ENCODE measurements at places on chromosomes 13 and 19.

- no peak for DNase-seq
These were observed 4.8 kb downstream of the RUBCNL start for GRCh38 chr13:46382224-46382623.

- DNase-seq, result no peak
These were observed 17.7 kb downstream of the LSM14A start for GRCh38 chr19:34189917-34190425.

- no peak for DNase-seq
These were observed 268.3 kb downstream of the RFC3 start for GRCh38 chr13:34086281-34086680.

DNA sequence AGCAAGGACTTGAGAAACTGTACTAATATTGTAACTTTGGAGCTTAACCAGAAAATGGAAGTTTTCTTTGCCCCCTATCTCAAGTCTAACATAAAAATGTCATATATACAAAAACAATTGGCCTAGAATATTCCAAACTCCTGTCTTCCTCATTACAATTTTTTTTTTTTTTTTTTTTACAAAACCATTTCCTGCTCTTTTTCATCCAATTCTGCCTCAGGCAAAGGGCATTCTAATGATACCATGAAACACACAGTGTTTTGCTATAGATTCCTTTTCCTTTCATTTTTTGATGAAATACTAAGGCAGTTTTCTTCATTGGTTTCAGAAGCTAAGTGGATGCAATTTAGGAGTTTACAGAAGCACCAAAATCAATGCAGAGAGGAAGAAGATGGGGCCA, 119.7 kb downstream of the LHFPL6 start:
- DNase-seq, result no peak

- no peak for DNase-seq
These were observed 26.2 kb downstream of the FOXO1 start for GRCh38 chr13:40640202-40640601.

DNA sequence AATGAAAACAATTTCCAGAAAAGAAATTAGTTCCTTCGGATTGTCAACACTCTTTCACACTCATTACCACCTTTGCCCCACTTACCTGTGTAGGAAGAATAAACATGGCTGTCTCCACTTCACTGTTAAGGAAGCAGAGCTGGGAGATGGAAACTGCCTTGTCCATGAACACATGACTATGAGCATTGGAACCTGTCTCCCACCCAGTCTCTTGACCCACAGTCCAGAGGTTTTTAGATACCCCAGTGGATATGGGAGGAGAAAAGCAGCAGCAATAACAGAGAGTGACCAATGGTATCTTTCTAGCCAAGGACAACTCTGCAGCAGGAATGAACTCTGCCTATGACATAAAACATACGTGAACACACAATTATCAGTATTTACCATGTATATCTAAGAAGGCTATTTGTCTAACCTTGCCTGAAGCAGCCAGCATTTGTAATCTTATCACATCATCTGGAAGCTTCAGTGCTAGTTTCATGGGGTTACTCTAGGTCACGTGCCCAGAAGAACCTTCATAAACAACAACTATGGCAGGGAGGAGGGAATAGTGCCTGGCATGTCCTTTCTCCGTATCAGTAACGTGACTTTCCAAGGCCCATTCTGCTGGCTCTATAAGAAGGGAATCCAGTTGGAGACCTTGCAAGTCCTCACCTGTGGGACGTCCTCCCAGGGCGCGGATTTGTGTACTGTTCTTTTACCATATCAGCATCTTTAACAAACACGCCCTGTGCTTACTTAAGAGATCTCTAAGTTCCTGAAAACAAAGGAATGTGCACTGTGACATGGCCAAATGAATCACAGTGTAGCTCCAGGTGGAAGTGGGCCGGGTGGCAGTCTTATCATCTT, 221.8 kb upstream of the UBL3 start:
- no peak for DNase-seq

DNA sequence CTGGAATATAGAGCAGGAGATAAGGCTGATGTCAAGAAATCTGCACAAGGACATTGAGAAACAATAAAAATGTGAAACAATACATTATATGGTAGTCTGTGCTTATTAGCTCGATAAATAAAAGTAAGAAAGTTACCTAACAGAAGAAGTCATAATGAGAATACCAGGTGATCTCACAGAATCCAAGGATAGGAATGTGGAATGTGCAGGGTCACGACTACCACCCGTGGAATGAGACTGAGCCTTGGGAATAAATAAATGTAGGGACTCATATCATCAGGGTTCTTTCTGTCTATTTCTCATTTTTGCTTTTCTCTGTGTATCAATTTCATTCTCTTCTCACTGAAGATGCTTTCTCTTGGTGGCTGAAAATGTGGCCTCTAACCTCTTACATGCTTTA, 26.0 kb upstream of the KBTBD7 start:
- no peak for DNase-seq

DNA sequence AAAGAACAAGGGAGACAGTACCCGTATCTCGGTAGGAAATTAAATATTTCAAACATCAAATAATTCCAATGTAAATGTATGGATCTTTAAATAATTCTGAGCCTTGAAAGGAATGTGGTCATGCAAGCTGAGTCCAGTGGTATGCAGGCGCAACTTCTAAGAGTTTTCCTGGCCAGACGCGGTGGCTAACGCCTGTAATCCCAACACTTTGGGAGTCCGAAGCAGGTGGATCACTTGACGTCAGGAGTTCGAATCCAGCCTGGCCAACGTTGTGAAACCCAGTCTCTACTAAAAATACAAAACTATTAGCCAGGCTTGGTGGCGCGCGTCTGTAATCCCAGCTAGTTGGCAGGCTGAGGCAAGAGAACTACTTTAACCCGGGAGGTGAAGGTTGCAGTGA, 1.1 kb upstream of the ZNF845 start:
- DNase-seq, result no peak

GRCh38 chr19:21321134-21321533, 8.1 kb downstream of the ZNF708 start:
- DNase-seq, result no peak

DNA sequence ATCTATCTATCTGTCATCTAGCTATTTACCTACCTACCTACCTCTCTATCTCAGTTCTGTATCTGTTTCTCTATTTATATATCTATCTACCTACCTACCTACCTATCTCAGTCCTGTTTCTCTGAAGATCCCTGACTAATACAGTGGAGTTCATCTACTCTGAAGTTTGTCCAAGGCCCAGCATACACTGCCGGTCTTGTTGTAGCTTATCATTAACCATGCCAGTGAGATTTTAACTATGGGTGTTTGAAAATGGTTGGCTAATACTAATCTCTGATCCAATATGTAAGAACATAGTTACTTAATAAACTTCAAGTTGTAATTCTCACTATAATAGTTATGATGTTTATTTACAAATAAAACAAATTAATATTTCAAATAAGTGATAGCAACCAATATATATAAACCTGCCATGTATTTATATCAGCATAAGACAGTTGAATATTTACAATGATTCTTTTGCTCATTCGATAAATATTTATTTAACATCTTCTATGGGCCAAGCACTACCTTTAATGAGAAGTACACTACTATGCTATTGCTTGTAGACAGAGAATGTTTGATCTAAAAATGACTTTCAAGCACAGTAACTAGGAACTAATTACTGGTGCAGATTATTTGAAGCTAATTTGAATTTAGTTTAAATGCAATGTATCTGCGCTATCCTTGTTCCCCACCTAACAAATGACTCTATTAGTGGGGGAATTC, 242.1 kb downstream of the KLF5 start:
- DNase-seq, result no peak

GRCh38 chr13:42354241-42355091, 82.5 kb downstream of the AKAP11 start:
- DNase-seq, result no peak

DNA sequence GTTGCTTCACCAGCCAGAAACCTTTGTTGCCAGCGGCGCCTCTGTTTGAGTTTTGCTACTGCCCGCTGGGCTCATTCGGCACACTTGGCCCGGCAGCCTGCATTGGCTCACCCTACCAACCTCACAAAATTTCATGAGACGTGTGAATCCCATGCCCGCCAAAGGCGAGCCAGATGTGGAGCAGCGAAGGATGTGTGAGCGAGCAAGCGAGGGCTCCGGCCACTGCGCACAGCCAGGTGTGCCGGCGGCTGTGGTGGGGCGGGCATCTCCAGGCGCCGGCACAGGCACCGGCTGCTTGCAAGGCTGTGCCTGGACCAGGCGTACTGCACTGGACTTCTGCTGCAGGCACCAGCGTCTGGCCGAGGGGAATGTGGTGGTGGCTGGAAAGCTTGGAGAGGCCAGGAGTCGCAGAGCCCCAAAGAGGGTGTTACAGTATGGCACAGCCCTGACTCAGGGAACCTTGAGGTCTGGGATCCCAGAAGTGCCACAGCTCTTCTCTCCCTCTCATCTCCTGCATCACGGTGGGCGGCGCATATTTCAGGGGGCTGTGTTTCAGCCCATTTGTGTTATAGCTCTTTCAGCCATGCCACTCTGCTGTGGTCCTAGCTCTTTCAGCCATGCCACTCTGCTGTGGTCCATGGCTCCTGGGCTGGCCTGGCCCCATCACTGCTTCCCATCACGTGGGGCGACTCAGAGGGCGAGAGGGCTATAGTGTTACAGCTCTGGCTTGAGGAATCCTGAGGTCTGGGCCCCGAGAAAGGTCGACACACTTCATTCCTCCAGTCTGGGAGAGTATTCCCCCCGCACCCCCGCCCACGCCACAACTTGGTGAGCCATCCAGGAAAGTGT, 592.0 kb upstream of the SLITRK5 start:
- DNase-seq, result no peak

DNA sequence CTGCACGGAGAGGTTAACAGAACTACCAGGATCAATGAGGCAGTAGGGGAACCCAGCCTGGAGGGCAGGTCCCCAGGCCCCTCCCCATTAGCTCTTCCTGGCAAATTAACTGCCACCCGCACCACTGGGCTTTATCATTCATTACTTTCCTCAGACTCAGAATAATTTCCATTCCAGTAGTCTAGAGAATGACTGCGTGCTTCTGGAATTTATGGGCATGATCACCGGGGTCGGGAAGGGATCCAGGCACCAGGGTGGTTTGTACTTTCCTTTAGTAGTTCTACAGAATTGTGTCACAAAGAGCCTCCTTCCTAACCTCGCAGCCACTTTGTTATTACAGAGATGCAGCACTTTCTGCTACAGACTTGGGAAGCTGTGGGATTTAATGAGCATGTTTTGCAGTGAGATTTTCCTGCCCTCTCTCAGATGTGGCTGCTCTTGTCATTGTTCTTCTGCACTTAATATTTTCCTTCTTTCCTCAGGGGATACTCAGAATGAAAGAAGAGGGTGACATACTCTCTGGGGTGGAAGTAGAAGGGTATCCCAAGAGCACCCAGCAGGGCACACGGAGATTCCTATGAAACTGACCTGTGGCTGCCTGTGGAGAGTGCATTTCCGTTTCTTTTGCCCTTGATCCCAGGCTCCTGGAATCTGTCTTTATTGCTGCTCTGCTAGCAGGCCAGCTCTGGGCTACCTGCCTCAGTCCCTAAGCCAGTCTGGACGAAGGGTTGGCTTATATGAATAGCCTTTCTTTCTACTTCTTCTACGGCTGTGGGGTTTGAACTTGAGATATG, 285.0 kb upstream of the SLC10A2 start:
- no peak for DNase-seq

DNA sequence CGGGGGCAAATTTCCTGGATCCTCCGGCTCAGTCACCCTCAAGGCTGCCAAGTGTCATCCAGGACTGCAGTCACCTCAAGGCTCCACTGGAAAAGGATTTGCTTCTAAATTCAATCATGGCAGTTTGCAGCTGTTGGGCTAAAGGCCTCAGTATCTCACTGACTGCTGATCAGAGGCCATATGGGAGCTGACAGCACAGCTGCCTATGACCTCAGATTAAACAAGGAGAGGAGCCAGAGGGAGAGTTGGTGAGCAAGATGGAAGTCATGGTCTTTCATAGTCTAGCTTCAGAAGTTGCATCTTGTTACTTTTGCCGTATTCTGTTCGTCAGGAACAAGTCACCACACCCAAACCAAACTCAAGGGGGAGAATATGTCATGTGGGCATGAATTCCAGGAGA, 849.7 kb downstream of the UQCRFS1 start:
- no peak for DNase-seq

GRCh38 chr19:19071897-19072296, 8.1 kb downstream of the SLC25A42 start:
- no peak for DNase-seq

DNA sequence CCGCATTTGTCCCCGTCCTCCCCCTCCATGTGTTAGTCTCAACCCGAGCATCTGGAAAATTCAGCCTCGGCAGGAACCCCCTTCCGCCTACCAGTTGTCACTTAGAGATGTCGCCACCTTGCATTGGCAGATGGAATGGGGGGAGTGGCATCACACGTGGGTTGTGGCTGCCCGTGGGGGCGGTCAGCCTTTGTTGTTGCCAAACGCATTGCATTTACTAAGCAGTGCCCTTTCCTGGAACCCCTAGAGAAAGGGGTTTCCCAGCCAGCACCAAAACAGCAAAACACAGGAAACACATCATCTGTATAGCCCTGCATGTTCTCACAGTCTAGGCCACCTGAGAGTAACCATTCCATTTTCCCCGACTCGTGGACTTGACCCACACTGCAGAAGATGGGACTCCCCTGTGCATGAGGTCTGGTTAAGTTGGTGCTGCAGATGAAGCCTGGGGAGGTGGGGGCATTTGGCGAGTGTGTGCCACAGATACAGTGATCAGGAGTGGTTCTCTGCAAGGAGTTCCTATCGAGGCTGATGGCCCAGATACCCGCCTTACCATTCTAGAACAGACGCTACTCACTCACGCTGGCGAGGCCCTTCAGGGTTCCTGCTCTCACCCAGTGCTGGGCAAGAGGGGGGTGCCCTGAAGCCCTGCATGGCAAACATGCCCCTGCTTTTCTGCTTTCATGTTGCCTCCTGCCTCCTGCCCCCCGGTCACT, 38.3 kb downstream of the TMED1 start:
- DNase-seq, result peak; percentile 58

DNA sequence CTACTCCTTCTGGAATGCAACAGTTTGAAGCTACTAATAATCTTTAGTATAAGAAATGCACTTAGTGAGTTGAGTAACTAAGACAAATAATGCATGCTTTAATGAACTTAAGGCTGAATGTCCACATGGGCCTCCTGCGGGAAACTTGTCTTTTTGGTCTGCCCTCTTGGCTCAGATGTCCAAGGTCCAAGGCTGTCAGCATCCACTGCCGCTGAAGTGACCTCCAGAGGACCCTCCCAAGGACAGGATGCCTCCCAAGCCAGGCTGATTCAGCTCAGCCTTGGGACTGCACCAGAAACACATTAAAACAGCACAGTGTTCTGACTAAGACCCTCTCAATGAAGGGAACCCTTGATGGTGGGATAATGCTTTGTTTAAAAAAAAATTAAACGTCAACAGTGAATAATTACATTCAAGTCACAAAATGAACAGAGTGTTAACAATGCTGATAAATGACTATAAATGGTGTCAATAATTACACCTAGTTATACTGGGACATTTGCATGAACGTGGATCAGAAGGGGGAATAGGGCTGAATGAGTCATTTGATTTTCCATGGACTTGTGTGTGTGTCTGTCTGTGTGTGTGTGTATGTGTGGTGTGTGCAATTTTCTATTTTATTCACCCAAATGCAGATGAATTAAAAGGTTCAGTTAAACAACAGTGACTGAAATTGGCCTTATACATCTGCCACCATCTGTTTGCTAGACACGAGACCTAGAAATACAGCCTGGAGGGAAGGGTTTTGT, 150.5 kb downstream of the COL4A1 start:
- DNase-seq, result no peak
